ENCODE measurements at places on chromosomes 5 and 9.

- DNase-seq, result no peak
These were observed 79.3 kb upstream of the LRRTM2 start for GRCh38 chr5:138954257-138955012.

DNA sequence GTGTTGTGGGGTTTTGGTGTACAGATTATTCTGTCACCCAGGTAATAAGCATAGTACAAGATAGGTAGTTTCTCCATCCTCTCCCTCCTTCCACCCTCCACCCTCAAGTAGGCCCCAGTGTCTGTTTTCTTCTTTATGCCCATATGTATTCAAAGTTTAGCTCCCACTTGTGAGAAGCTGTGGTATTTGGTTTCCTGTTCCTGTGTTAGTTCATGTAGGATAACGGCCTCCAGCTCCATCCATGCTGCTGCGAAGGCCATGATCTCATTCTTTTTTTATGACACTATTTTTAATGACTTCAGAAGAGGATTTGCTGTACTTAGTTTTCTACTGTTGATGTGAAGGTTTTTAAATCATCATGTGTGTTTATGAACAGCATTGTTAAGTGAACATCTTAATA, 11.9 kb downstream of the CCDC180 start:
- DNase-seq, result no peak

DNA sequence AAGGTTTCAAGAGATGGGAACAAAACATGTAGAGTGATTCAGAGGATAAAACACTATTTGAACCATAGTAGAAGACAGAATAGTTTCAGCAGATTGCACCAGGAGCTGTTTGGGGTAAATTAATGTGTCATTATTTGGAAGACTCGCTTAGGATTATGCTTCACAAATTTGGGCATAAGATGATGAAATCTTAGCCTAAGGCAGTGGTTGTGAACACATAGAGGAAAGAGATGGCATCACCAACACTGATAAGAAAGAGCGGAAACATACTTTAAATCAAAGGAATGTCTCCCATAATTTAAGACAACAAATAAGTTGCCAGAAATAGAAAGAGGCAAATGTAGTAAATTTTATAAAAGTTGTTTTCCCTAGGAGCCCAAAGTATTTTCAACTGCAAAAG, 66.1 kb upstream of the TBCA start:
- DNase-seq, result no peak

GRCh38 chr5:51466214-51466613, 83.0 kb downstream of the ISL1 start:
- DNase-seq, result no peak

GRCh38 chr9:26809795-26810194, 82.8 kb downstream of the CAAP1 start:
- DNase-seq, result no peak

DNA sequence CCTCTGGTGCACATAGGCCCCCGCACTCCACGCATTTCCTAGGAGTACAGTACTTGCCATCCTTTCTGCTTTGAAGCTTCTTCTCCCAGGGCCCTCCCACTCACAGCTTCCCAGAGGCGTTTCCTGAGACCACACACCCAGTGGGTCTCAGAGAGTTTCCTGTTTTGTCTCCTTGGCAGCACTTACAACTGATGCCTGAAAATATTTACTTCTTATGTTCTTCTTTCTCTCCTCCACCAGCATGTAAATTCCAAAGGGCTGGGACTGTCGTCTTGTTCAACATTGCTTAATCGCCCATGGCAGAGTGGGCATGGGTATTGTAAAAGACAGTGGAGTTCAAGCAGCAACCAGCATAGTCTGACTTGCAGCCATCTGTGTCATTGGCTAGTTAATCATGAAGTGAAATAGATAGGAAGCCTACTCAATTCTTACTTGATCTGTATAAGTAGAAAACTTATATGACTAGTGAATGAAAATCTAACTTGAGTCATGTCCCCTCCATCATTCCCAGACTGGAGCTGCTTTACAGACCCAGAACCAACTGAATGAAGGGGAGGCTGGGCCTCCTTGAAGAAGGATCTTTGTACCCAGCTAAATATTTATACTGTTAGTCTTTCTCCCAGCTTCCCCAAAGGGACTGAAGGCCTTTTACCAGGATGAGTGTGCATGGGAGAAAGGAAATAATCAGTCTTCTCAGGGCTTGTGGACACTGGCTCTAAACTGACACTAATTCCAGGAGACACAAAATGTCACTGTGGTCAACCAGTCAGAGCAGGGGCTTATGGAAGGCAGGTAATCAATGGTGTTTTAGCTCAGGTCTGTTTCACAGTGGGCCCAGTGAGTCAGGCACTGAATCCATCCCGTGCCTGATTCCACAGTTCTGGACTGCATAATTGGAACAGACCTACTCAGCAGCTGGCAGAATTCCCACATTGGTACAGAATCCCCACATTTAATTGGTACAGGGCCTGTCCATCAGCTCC, 116.4 kb downstream of the SV2C start:
- DNase-seq, result peak; percentile 43

GRCh38 chr9:102796244-102796643, 198.9 kb upstream of the CYLC2 start:
- DNase-seq, result no peak

GRCh38 chr5:51159164-51159563, 224.1 kb upstream of the ISL1 start:
- peak; percentile 11 for DNase-seq

DNA sequence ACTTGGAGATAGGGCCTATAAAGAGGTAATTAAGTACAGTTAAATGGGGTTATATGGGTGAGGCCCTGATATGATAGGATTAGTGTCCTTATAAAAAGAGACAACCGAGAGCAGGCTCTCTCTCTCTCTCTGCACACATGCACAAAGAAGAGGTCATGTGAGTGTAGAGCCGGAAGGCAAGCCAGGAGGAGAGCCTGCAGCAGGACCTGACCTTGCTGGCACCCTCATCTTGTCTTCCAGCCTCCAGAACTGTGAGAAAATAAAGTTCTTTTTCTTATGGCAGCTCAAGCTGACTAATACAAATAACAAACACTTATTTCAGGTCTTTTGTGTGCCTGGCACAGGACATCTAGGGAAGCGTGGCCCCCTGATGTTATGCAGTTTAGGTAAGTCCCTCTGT, 62.1 kb downstream of the ARHGAP26 start:
- DNase-seq, result no peak

DNA sequence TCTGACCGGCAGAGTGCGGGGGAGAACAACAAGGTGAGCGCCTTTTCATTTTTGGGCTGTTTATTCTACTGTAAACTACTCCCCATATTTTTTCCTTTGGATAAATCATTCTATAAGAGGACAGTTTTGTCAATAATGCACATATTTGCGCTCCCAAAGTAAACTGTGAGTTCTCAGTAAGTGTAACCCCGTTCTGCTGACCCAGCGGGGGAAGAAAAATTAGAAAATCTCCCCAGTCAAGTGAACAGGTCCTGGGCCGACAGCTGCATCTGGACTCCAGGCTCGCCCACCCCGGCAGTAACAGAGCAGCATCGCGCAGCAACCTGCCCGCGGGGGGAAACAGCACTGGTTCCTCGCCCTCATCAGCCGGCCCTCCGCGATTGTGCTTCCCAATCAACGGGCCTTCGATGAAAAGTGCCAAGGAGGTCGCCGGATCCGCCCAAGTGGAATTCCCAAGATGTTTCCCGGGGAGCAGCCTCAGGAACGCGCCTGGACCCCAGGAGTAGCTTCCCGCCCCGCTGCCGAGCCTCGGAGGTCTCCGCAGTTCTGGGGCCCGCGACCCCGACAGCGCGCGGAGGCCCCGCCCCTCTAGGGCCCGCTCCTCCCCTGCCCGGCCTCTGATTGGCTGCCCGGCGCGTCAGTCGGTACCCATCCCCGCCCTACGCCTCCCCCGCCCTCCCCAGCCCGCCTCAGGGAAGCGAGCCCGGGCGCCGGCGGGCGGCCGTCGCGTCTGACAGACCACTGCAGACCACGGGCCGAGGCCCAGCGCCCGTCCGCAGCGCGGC, at the start of gene OTULINL:
Gene OTULINL, plus strand, starts transcription at position 687 of the 785 bp plus-strand sequence. CDS start 103 bp downstream, outside the sequence.
- peak; percentile 92 for DNase-seq

DNA sequence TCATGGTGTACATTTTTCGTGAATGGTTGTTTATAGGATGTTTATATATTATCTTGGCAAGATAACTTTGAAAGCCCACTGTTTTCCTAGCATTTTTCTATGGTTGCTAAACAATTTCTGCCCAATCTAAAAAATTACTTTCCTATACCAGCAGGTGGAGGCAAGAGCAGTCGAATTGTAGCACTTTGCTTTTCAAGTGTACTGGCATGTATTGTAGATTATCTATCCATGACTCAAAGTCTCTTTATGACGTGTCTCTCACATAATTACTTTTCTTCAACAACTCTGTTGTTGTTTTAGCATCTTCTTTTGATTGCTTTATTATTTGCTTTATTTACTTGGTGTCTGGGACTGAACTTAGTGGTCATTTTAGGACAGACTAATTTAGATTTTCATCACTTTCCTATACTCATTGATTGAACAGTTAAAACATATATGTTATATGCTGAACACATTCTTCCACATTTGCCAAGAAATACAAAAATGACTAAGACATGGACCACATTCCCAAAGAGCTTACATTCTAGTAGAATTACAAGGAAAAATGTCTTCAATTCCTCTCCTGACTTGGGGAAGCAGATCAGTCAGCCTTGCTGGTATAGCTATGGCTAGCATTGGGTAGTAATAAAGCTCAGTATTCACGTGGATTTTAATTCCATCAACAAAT, 20.7 kb downstream of the NLN start:
- DNase-seq, result no peak

- no peak for DNase-seq
These were observed 30.0 kb downstream of the TRIP13 start for GRCh38 chr5:922436-923280.

- no peak for DNase-seq
These were observed 13.7 kb upstream of the ADRA1B start for GRCh38 chr5:159902444-159903121.

DNA sequence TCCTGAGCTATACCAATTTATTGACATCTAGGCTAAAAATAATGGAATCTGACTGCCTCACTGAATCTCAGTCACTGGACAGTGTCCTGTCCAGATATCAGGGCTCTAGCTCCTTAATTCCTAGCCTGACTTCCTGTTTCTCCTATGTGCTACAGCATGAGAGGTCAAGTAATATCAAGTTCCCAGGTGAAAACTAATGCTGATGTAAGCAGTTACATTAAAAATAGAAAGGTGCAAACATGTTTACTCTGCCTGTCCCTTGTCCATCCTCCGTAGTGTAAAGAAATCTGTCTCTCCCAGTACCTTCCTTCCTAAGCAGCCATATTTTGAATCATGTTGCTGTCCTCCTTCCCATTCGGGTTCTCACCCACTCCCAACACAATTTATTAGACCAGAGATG, 145.9 kb upstream of the GHR start:
- DNase-seq, result no peak

DNA sequence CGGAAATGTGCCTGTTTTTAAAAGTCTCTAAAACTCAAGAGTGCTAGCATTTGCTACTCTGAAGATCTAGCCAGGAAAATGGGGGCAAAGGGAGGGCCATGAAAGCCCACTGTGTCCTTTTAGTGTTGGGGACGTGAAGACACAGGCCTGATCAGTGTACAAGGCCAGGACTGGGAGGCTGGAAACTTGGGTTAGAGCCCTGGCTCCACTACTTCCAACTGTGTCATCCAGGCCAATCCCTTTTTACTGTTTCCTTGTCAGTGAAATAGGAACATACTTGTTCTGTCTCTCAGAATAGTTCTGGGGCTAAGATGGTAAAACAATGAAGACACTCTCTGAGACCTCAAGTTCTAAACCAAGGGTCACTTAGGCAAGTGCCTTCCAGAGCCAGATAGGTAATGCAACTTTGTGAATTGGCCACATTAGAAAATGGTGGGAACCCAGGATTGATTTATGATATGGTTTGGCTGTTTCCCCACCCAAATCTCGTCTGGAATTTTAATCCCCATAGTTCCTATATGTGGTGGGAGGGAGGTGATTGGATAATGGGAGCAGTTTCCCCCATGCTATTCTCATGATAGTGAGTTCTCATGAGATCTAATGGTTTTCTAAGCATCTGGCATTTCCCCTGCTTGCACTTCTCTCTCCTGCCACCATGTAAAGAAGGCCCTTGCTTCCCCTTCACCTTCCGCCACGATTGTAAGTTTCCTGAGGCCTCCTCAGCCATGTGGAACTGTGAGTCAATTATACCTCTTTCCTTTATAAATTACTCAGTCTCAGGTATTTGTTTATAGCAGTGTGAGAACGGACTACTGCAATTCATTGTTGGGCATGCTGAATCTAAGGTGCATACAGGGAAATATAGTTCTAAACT, 30.4 kb upstream of the B4GALT1 start:
- peak; percentile 87 for DNase-seq

GRCh38 chr5:144333336-144333920, 162.8 kb downstream of the KCTD16 start:
- DNase-seq, result no peak

DNA sequence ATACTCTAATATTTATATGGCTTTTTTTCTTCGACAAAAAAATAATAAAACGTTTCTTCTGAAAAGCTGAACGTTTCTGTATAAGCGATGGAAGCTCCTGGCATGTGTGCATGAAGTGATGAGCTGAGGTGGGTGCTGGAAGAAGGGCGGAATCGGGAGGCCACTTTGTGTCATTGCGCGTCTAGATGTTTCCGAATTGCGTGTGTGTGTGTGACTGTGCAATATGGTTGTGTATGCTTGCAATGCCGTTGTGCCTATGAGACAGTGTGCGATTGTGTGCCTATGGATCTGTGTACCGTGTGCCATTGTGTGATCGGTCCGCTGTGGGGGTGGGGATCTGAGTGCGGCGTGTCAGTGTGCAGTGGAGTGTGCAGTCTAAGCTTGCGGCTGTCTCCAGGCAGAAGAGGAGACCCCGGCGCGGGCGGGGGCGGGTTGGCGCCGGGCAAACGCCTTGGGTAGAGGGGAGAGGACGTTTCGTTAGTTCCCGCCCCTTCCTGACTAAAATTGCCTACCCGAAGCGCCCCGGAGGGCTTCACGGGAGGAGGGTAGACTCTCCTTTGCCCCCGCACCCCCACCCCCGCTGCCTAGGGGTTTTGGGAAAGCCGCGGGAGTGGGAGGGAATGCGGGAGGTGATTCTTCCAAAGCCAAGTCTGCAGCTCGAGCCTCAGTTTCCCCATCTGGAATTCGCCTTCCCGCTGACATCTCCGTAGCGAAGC, 24.2 kb downstream of the PCDHGC5 start:
- peak; percentile 85 for DNase-seq

DNA sequence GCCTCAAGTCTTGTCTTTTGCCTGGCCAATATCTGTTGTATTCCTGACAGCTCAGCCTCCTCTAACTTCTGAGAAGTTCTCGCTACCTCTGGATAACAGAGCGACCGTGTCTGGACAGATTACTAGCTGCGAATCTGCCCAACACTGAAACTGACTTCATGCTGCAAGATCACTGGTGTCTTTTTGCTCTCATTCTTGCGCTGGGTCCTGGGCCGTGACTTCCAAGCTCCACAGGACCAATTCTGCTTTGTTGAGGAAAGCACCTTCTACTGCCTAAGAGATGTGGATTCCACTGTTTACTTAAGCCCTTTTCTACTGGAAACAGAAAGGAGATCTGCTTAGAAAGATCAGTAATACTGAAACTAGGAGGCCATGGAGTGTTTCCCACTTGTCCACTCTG, 978.8 kb upstream of the DMAC1 start:
- DNase-seq, result no peak

- no peak for DNase-seq
These were observed 144.3 kb downstream of the CDH12 start for GRCh38 chr5:22708770-22709328.
